ENCODE measurements at places on chromosomes 5 and 9. TPM values are rescaled to one million over a fixed set of nuclear protein-coding genes. Genes with fewer than 3 reads are reported as not detected.

Gene PCDHA1
- total RNA-seq: under 0.01 TPM

Gene PDLIM4
- total RNA-seq: 10.9 TPM

Gene OR1J2
- not detected for total RNA-seq

Gene SLC38A9
- 56.8 TPM for total RNA-seq

Gene ANKRD55
- not detected for total RNA-seq

Gene PFN3
- total RNA-seq: not detected

Gene CTXN3
- total RNA-seq: not detected

Gene IFNA13
- total RNA-seq: not detected

Gene CCDC69
- 5.6 TPM for total RNA-seq

Gene ZDHHC11B
- total RNA-seq: 0.14 TPM

Gene NR4A3
- under 0.01 TPM for total RNA-seq

Gene GRIA1
- total RNA-seq: under 0.01 TPM

Gene ANKRD33B
- 0.43 TPM for total RNA-seq

Gene GGTA1
- total RNA-seq: under 0.01 TPM

Gene TSLP
- total RNA-seq: 1.2 TPM
